Stimulated activated CD8-positive, alpha-beta memory T cell treated with anti-CD3 and anti-CD28 coated beads, Interleukin-4, amount 100 ng/mL, for 48 hours (primary cell): ENCODE measurements at places on chromosomes 11 and 22.
A peak's percentile ranks its signal among the peaks of the same experiment; 100 is the strongest.

DNA sequence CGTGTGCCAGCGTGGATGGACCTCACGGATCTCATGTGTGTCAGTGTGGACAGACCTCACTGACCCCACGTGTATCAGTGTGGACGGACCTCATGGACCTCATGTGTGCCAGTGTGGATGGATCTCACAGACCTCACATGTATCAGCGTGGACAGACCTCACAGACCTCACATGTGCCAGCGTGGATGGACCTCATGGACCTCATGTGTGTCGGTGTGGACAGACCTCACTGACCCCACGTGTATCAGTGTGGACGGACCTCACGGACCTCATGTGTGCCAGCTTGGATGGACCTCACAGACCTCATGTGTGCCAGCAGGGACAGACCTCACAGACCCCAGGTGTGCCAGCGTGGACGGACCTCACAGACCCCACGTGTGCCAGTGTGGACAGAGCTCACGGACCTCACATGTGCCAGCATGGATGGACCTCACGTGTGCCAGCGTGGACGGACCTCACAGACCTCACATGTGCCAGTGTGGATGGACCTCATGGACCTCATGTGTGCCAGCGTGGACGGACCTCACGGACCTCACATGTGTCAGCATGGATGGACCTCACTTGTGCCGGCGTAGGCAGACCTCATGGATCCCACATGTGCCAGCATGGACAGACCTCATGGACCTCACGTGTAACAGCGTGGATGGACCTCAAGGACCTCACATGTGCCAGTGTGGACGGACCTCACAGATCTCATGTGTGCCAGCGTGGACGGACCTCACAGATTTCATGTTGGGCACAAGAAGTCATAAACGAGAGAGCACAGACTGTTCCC, 18.2 kb downstream of the TTLL8 start:
- no peak for DNase-seq

DNA sequence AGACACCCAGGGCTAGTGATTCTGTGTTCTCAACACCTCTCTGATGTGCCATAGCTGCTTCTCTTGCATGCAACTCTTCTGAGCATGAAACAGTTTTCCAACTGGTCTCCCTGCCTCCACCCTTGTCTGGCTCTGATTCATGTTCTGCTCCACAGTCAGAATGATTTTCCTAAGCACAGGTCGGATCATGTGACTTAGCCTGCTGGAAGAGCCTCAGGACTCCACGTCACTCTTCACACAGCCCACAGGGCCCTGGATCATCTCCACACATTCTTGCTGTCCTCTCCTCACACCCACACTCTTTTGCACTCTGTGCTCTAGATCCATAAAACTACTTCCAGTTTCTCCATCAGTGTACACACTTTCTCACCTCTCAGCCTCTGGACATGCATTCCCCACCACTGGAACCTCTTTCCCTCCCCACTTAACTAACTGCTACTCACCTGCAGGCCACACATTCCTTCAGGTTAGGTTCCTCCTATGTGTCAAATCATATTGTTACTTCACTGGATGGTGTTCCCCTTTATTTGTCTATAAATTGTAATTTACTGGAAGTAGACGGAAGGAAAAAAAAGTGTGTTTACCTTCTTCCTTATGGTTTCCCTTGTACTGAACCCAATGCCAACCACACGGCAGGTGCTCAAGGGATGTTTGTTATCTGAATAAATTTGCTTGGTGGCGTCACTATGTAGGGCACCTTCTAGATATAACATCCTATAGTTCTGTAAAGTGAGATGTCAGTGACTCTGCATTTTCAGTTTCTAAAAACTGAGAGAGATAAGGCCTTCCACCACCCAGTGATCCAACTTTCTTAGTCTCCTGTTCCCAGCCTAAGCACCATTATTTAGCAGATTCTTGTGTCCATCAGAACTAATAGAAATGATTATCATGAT, 133.7 kb downstream of the ETS1 start:
- no peak for DNase-seq

GRCh38 chr11:96318850-96319249, 24.1 kb downstream of the MAML2 start:
- DNase-seq: no peak

GRCh38 chr11:78797559-78797958, 222.9 kb upstream of the NARS2 start:
- DNase-seq: no peak

DNA sequence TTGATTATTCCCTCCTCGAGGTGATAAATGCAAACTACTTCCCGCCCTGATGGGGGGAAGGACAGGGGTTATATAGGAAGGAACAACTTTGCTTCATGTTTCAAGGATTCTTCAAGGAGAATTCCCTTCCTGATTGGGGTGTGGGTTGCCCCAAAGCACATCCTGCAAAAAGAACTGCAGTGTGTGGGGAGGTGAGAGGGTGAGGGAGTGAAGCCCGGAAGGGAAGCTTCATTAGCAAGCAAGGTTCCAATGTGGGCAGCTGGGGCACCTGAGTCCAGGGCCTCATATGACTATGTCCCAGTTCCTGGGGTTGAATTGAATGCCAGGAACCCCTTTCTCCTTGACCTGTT, 326.0 kb downstream of the MN1 start:
- DNase-seq: no peak

DNA sequence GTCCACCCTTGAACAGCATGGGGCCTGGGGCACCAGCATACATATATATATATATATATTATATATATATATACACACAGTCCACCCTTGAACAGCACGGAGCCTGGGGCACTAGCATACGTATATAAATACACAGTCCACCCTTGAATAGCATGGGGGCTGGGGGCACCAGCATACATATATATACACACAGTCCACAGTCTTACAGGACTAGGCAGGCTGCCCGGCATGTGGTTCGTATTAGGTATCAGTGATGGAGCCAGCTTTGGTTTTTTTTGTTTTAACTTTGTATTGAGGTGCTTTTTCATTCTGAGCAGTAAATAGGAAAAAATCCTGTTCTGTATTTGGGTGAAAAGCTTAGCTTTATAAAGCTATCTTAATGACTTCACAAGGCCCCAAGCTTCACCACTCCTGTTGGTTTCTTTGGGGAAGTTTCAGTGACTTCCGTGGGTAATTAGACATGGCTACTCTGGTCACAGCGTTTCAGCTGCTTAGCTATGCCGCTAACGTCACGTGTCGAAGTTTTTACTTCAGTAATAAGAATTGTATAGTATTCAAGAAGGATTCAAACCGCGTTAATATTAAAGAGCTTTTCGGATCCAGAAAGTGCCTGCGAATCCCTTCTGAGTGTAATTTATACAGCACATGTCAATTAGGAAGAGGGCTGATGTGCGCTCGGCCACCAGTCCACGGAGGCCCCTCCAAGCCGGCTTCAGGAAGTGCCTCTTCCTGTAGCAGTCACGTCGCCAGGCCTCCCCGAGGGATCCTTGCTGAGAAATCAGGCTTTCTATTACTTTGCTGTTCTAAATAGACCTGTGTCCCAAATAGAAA, 179.7 kb downstream of the TBC1D22A start:
- no peak for DNase-seq

- DNase-seq: peak; percentile 28
Observed at GRCh38 chr11:27700351-27701301, at the start of gene BDNF. Gene BDNF, minus strand, starts transcription at chr11:27700455. Its CDS starts 41,891 bp downstream, at chr11:27658564.

DNA sequence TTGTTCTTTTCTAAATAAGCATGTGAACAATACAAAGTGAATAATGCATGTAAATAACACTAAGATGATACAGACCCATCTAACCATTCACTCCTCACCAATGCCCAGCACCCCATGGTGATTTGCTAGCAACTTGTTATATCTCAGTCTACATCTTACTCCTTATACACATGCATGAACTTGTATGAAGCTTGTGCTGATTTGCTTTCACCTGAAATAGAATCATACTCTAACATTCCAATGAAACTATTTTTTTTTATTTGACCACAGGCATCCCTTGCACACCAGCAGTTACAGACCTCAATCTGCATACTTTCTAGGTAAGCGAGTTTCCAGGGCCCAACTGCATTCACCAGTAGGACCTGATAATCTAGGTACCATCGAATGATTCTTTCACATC, 873.6 kb downstream of the OPCML start:
- DNase-seq: no peak

- no peak for DNase-seq
Observed at GRCh38 chr11:2402890-2403645, 2.5 kb downstream of the TSSC4 start.

- no peak for DNase-seq
Observed at GRCh38 chr11:1936072-1936780, 10.9 kb upstream of the MRPL23 start.

GRCh38 chr22:22207845-22208564, 36.6 kb upstream of the VPREB1 start:
- peak; percentile 96 for DNase-seq

GRCh38 chr11:32297611-32298011, 137.7 kb downstream of the WT1 start:
- no peak for DNase-seq

DNA sequence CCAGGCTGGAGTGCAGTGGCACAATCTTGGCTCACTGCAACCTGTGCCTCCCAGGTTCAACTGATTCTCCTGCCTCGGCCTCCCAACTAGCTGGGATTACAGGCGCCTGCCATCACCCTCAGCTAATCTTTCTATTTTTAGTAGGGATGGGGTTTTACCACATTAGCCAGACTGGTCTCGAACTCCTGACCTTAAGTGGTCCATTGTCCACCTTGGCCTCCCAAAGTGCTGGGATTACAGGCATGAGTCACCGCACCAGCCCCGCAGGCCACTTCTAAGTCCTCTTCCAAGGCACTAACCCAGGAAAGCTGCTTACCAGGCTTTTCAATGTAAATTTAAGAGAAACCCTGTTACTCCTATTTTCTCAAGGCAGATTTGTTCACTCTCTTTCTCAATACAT, 50.4 kb downstream of the DENND5A start:
- no peak for DNase-seq

DNA sequence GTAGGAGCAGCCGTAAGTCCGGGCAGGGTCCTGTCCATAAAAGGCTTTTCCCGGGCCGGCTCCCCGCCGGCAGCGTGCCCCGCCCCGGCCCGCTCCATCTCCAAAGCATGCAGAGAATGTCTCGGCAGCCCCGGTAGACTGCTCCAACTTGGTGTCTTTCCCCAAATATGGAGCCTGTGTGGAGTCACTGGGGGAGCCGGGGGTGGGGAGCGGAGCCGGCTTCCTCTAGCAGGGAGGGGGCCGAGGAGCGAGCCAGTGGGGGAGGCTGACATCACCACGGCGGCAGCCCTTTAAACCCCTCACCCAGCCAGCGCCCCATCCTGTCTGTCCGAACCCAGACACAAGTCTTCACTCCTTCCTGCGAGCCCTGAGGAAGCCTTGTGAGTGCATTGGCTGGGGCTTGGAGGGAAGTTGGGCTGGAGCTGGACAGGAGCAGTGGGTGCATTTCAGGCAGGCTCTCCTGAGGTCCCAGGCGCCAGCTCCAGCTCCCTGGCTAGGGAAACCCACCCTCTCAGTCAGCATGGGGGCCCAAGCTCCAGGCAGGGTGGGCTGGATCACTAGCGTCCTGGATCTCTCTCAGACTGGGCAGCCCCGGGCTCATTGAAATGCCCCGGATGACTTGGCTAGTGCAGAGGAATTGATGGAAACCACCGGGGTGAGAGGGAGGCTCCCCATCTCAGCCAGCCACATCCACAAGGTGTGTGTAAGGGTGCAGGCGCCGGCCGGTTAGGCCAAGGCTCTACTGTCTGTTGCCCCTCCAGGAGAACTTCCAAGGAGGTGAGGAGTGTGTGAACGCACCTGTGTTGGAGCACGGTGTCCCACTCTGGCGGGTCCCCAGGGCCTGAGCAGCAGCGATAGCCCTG, at the start of gene TAGLN:
Gene TAGLN (plus strand): TSS at position 318 of the 863 bp plus-strand sequence. CDS start 3,644 bp downstream, outside the sequence.
- DNase-seq: no peak

- DNase-seq: no peak
Observed at GRCh38 chr22:42801252-42802080, 55.6 kb downstream of the ARFGAP3 start.

DNA sequence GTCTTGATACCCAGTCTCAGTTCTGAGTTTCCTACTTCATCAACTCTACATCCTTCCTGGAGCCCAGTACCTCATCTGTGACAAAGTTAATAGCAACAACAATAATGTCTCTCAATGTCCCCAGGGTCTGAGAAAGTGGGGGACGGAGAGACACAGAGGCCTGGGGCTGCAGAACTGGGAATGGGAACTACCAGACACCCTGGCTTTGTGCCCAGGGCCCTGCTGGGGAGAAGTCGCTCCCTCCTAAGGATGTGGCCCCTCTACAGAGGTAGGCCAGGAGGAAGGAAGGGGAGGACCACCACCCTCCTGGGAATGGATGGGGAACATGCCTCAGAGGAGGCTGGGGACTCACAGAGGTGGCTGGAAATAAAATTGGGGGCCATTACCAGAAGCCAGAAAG, 5.5 kb downstream of the PRG3 start:
- DNase-seq: no peak

- no peak for DNase-seq
Observed at GRCh38 chr11:7543302-7543701, 29.5 kb downstream of the PPFIBP2 start.

GRCh38 chr11:2348986-2349385, 28.1 kb upstream of the CD81 start:
- DNase-seq: no peak

- DNase-seq: no peak
Observed at GRCh38 chr22:49444781-49445180, 382.9 kb downstream of the BRD1 start.

- DNase-seq: no peak
Observed at GRCh38 chr11:41954034-41954433, 494.6 kb upstream of the LRRC4C start.

GRCh38 chr22:23104187-23104971, 34.1 kb downstream of the GNAZ start:
- no peak for DNase-seq

DNA sequence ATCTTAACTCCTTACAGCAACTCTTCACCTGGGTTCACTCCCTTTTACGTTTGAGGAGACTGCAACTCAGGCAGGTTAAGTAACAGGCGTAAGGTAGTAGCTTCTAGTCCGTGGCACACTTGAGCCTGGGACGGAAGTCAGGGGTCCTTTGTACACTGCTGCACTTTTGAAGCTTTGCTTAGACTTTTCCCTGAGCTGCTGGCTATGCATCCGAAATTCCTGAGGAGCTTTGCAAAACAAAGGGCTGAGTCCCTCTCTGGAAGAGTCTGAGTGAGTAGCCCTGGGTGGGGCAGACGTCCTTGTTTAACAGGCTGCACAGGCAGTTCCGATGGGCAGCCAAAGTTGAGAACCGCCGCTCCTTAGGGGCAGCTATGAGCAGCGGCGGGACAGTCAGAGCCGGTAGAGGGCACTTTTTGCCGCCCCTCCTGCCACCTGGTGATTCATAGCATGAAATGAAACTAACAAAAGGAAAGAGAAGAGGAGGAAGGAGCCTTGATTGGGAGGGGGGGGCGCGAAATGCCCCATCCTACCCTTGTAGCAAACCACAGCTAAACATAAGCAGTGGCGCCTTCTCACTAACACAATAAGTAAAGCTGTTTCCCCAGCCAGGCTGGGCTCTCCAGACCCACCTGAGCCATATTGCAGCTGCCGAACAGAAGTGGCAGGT, 1.4 kb downstream of the TMEM109 start:
- DNase-seq: peak; percentile 78
